ENCODE measurements at places on chromosomes 16 and 17.

DNA sequence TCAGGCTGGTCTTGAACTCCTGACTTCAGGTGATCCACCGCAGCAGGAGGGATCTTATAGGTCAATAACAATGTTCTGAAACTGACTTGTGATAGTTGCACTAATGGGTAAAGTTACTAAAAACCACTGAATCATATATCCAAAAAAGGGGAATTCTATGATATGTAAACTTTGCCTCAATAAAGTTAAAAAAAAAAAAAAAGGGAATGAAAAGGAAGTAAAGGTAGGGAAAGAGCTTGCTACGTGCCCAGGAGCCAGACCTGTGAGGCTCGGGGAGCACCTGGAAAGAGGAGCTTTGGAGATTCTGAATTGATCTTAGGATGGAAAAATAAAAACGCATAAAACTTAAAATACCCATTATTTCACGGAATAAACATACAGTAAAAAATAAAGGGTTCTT, 20.8 kb upstream of the TRAP1 start:
- DNase-seq: no peak

- DNase-seq: no peak
Observed at GRCh38 chr16:66959704-66960161, 1.3 kb upstream of the CES3 start.

- DNase-seq: no peak
Observed at GRCh38 chr17:81298325-81298990, 3.4 kb upstream of the SLC38A10 start.

GRCh38 chr16:66322174-66322573, 44.3 kb upstream of the CDH5 start:
- no peak for DNase-seq

- DNase-seq: no peak
Observed at GRCh38 chr17:65447823-65448222, 113.6 kb downstream of the AXIN2 start.

DNA sequence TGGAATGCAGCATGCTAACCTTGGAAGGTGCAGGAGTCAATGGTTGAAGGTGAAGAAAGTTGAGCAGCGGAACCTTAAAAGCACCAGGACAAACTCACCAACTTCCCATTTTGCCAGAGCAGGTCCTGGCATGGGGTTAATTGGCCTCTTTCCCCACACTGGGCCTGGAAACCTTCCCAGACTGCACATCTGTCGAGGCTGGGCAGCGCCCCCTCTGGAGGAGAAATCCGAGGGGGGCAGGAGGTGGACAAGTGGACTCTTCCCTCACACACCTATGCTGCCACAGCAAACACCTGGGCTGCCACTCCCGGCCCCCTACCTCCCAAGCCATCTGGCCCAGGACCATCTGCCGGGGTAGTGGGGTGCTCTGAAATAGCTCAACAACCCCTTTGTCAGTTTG, 232.4 kb downstream of the CBLN1 start:
- no peak for DNase-seq

GRCh38 chr17:78774956-78775571, 7.0 kb downstream of the CYTH1 start:
- peak; percentile 58 for DNase-seq

- DNase-seq: no peak
Observed at GRCh38 chr16:30004424-30004776, 6.4 kb downstream of the DOC2A start.

DNA sequence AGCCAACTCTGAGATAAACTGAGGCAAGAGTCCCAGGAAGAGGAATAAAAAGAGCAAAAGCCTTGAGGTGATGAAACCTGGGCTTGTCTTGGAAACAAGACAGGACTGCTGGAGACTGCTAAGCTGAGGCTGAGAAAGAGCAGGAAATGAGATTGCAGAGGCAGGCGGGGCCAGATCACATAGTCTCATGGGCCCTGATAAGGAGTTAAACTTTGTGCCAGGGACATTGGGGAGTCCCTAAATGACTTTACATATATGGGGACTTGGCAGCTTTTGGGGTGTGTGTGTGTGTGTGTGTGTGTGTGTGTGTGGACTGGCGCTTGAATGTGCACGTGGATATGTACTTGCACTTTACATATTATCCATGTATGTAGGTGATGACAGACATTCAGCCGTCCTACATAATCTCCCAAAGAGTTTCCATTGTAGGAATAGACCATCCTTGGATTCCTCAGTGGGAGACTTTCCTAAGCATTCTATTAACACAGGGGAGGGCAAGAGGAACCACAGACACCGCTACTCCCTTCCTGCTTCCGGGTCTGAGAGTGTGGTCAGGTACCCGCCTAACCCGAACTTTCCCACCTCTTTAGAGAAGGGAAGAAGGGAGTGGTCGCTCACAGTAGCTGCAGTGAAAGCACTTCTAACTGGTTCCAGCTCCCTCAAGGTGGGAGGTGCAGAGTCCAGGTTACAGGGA, 123.1 kb downstream of the LYRM1 start:
- no peak for DNase-seq

DNA sequence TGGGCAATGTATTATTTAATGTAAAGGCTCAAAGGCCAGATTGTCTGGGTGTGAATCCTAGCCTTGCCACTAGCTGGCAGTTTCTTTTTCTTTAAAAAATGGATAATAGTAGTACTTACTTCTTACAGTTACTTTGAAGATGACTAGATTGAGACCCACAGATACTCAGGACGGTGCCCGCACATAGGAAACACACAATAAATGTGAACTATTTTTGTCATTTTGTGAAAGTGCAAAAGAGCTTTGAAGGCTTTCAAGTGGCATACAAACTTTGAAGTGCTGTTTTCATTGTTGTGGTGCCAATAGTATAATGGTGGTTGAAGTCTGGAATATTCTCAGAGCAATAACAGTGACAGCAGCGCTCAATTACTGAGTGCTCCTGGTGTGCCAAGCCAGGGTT, 63.6 kb downstream of the OTOA start:
- no peak for DNase-seq

- no peak for DNase-seq
Observed at GRCh38 chr16:74565378-74565777, 41.5 kb downstream of the GLG1 start.

DNA sequence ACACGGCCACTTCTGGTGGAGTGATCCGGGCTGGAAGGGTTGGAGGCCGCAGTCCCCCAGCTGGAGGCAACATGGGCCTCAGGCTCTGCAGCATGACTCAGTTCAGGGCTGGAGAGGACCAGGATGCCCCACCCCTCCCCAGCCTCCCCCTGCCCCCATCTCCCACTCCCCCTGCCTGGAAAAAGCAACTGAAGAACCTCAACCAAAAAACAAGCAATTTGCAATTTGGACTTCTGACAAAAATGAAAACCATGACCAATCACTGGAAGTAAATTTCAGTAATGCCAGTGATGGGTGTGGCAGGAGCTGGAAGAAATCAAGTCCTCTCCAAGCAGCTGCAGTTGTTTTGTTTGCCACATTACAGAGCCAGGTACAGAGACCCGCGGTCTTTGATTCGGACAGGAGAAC, 6.6 kb upstream of the MIF4GD start:
- no peak for DNase-seq

DNA sequence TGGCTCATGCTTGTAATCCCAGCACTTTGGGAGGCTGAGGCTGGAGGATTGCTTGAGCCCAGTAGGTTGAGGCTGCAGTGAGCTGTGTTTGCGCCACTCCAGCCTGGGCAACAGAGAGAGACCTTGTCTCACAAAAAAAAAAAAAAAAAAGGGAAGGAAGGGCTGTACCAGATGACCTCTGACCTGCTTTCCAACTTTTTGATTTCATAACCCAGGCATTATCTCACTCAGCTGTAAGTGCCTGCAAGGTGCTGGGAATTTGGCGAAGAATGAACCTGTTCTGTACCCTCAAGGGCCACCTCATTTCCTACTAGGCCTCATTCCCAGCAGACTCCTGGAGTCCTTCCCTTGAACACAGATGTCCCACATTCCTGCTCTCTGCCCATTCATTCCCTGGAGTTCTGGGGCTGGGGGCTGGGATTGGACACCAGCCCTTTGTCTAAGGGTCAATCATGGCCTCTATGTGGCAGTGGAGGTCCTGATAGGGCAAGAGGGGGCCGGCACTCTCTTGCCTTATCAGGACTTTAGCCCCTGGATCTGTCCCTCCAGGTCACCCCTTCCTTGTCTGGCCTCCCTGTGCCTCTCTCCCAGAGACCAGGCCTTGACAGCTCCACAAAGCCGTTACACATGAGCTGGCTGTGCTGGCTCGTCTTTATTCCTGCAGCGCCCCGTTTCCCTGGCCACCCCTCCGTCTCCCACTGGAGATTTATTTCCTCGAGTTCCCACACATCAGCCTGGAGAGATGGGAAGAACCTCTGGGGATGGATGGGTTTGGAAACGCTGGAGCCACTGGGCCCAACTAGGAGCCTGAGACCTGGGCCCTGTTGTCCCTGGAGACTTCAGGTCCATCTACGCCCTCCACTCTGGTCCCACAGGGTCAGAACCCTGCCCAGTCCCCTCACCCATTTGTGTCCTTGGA, 821 bp upstream of the GFAP start:
- no peak for DNase-seq

GRCh38 chr16:78321620-78322360, 222.3 kb downstream of the WWOX start:
- DNase-seq: no peak

DNA sequence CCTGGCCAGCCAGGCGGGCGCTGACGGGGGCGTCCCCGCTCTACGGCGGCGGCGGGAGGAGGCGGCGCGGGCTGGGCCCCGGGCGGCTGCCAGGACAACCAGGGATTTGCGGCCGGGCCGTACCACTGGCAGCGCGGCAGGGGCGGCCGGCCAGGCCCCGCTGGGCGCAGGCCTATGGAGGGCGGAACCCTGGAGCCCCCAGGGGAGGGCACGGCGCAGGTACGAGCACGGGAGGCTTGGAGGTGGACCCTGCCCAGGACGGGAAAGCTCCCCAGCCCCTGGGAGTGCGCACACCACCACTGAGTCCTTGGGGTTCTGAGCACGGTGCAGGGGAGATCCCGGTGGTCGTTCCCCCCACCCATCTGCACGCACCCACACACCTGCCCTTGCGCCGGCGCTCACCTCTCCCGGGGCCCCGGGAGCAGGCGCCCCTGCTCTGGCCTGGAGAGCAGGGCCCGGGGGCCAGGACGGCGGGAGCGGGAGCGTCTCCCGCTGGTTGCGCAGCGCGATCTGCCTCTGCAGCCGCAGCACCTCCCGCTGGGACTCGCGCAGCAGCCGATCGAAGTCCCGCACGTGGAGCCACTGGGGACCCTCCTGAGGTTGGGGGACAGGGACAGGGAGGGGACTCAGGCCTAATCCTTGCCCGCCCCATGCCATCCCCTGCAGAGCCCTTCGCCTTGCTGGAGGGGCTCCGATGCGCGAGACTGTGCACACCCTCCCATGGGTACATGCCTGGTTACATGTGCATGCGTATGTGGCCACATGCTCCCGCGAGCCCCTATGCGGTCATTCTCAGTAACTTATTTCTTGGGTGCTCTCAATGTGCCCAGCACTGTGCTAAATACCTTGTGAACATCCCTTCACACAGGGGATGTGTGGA, 3.9 kb downstream of the TSPOAP1 start:
- DNase-seq: no peak

DNA sequence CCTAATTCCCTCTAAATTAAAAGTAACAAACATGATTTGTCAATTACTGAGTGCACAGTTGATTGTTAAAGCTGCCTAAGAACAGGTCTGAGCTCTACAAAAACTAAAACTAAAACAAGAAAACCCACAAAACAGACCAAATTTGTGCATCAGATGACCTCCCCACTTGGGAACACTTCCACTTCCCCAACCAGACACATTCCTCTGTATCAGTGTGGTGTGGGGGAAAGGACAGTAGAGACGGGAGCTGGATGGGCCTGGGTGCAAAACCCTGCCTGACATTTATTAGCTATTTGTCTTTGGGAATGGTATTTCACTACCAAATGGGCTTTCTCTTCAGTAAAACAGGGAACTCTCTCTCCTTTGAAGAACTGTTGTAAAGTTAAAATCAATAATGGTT, 29.8 kb downstream of the STAT3 start:
- DNase-seq: no peak

GRCh38 chr16:88956546-88957432, 20.2 kb downstream of the CBFA2T3 start:
- no peak for DNase-seq

GRCh38 chr16:67252609-67253497, 4.1 kb downstream of the SLC9A5 start:
- no peak for DNase-seq

DNA sequence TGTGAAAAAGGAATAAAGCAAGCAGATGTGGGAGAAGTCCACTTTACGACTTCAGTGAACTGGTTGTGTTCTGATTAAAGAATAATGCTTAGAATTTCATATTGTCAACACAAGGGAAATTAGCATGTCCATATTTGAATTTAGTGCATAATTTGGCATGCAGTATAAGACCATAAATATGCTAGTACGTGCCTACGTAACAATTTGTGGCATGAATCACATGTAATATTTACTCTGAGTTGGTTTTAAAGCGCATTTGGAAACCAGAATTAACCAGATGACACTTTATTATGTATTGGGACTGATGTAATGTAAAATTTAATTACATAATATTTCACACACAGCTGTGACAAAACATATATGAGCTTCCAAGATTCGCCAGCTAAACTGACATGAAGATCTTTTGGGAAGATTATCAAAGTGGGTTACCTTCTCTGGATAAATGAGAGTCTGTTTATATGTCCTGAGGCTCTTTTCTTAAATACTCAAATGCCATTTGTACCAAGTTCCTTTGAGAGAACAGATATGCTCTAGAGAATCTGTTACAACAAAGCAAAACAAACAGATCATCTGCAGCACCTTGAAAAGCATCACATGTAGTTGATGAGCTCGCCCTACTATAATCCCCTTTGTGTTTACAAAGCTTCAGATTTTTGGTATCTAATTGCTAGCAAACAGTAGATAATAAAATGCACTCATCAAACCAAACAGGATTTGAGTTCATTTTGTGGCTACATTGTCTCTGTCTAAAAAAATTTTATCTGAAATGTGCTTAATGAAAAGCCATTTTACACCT, 1468.6 kb downstream of the CDH11 start:
- no peak for DNase-seq

DNA sequence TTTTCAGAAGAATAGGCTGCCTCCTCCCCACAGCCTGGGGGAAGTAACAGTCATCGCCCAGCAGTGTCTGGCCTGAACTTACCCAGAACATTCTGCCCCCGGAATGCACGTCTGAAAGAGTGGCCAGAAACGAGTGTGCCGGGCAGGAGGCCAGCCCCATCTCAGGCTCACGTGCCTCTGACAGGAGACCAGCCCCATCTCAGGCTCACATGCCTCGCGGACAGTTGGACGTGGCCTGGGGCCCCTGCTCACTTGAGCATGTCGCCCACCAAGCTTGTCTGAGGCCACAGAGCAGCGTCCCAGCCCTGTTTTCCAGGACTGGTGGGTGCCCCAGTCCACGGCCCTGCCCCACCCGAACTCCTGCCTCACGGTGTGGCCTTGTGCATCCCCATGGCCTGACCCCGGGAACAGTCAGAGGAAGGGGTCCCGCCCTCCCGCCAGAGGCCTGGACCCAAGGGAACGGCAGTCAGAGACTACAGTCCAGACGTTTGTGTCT, 16.3 kb upstream of the CDH15 start:
- no peak for DNase-seq

DNA sequence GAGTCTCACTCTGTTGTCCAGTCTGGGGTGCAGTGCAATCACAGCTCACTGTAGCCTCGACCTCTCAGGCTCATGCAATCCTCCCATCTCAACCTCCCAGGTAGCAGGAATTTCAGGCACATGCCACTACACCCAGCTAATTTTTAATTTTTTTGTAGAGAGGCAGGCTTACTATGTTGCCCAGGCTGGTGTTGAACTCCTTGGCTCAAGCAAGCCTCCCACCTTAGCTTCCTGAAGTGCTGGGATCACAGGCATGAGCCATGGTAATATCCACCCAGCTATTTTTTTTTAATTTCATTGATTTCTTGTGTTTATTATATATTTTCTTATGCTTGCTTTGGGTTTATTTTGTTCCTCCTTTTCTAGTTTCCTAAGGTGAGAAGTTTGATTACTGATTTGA, 33.9 kb upstream of the NACA2 start:
- DNase-seq: no peak

GRCh38 chr16:86517033-86517432, 6.7 kb downstream of the FOXF1 start:
- DNase-seq: no peak
